ENCODE measurements at places on chromosomes 16 and 17.

DNA sequence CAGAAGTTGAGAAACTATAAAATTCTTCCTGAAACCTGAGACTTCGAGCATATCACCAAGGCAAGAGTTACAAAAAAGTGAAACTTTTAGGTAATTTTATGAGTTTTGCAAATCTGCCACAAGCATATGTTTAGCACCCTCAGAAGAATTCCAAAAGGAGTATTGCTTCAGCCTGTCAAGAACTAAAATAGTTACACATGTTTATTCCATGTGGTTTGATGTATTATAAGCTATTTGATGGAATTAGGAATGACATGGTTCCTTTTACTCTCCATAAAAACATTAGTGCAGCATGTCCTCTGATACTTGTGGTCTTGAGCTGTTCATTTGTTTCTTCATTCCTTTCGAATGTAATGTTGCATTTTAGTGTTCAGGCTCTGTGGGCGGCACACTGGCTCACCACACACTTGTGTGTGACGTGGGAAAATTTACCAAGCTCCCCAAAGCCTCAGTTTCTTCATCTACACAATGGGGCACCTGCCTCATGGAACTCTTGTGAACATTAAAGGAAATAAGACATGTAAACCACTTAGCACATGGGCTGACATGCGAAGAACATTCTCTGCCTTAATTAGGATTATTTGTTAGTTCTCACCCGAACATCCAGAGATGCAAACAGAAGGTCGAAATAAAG is 204.2 kb upstream of the FOXF1 start:
- DNase-seq, result no peak

DNA sequence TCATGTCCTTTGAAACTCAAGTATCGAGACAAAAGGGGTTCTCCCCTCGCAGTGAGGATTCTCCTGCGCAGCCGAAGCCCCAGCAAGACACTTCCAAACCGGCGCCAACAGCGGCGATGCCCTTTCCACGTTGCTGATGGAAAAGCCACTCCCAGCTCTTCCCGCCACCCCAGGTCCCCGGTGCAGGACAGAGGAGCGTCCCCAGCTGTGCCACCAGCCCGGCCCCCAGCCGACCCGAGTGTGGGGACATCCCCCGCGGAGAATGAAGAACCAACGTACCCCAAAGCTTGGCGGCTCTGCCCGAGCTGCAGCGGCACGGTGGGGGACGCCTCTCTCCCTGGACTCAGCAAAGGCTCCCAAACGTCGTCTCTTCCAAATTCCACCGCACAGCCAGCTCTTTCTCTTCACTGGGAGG is 573 bp downstream of the CHST6 start:
- DNase-seq, result no peak

- DNase-seq, result no peak
Observed at GRCh38 chr16:88358023-88358420, 24.7 kb upstream of the ZNF469 start.

DNA sequence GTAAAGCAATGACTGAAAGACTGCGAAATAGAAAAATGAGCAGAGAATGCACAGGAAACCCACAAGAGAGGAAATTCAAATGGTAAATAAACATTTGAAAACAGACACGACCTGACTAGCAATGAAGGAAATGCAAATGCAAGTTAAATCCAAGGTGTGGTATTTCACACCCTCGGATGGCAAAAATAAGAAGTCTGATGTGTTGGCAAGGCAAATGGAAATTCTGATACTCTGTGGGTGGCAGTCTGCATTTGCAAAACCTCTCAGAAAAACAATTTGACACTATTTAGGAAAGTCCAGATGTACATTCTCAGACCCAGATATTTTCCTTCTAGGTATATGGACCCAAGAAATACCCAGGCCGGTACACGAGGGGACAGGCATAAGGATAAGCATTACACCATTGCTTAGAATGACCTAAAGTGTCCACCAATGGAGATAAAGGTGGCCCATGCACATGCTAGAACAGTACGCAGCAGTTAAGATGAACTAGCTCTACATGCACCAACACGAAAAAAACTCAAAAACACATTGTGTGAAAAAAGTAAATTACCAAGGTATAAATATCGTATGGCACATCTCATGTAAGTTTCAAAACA is 116.7 kb downstream of the GAS7 start:
- DNase-seq, result no peak

DNA sequence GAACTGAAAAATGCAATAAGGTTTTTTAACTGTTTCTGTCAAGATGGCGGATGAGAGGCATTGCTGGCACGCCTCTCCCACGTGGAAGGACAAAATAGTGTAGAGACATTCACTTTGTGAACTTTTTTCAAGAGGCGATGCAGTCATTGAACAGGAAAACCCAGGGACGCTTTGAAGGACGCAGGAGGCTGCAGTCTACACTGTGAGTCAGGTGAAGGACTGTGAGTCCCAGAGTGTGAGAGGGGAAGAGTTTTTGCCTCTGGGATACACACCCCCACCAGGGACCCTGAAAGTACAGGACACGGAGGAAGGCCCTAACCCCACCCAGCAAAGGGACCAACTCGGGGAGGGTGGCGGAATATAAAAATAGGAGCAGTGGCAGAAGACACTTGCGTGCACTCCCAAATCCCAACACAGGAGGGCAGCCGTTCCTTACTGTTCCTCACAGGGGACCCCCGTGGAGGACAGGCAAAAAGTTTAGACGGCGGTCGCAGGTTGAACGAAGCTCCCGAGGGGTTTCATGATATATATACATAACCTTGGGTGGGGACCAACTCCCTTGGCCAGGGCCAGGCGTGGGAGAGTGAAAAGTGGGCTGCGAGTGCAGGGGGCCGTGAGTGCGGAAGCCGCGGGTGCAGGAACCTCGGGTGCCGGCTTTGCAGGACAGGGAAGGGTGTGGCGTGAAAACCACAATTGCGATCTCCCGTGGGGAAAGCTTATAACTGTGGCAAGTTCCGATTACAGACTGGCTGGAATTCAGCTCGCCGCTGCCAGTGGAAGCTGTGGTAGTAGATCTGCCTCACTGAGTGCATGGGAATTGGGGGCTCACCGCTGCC is 82.0 kb upstream of the ALOX12 start:
- peak; percentile 59 for DNase-seq

GRCh38 chr17:42886283-42887176 is 14.1 kb upstream of the G6PC1 start:
- DNase-seq, result no peak

Data from stimulated activated CD8-positive, alpha-beta memory T cell treated with anti-CD3 and anti-CD28 coated beads, Interleukin-4, amount 100 ng/mL, for 1 hour (primary cell).